ENCODE measurements at places on chromosomes 1 and 21.
A peak's percentile ranks its signal among the peaks of the same experiment; 100 is the strongest.

- DNase-seq = peak; percentile 97
Observed at GRCh38 chr1:26530895-26531598, 1.5 kb downstream of the RPS6KA1 start.

DNA sequence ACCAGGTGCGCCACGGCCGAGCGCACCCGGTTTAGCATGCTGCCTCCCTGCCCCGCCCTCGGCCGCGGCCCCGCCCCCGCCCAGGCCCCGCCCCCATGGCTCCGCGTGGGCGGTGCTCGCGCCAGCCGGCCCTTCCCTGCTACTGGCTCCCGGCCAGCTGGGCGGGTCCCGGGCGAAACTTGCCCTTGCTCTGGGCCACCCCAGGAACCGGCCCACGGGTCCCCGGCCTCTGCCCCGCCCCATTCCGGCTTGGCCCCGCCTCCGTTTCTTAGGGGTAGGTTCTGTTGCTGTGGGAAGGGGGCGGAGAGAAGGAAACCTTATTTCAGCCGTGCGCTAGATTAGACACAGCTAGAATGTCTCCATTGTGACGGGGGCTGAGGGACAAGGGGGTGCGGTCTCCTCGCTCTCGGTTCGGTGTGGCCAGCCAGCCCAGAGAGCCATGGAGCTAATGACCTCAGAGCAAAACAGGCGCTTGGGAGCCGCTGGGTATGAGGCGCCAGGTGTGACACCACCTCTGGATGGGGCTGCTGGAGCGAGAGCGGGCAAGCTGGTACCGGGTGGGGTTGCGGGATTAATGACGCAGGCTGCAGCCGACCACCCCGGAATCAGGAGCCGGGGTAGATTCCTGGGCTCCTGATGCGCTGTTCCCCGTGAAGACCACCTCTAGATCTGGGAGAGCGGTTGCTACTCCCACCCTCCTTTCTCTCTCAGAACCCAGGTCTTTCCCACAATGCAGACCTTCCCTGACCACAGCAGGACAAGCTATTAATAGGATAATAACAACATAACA lies at the start of gene PPM1J:
Gene PPM1J (minus strand): TSS at position 69 of the 790 bp plus-strand sequence. CDS start 31 bp downstream, at position 38.
- peak; percentile 80 for DNase-seq

GRCh38 chr1:24348196-24348595 lies 29.0 kb downstream of the GRHL3 start:
- DNase-seq = no peak

GRCh38 chr1:203534526-203534925 lies 40.6 kb downstream of the OPTC start:
- no peak for DNase-seq

DNA sequence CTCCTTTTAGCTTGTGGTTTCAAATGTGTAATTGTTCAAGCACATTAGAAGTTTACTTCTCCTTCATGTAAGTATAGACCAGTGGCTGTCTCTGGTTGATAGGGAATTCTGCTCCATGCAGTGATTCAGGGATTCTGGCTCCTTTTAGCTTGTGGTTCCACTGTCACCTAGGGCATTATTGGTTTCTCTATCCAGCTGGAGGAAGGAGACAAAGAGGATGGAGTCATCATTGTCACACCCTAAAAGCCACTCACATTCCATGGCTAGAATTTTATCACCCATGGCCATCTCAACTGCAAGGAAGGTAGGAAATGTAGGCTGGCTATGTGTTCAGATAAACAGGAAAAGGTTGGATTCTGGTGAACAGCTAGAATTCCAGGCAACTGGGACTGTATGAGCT lies 131.2 kb downstream of the URB2 start:
- no peak for DNase-seq

GRCh38 chr1:235077571-235078479 lies 50.8 kb downstream of the TOMM20 start:
- no peak for DNase-seq

All from NCI-H1105 treated with DMSO at 0.1 percent for 48 hours (cell line).